ENCODE measurements at places on chromosomes 7 and 10.

- DNase-seq: no peak
Measured at GRCh38 chr7:158094046-158094445, 493.6 kb downstream of the PTPRN2 start.

DNA sequence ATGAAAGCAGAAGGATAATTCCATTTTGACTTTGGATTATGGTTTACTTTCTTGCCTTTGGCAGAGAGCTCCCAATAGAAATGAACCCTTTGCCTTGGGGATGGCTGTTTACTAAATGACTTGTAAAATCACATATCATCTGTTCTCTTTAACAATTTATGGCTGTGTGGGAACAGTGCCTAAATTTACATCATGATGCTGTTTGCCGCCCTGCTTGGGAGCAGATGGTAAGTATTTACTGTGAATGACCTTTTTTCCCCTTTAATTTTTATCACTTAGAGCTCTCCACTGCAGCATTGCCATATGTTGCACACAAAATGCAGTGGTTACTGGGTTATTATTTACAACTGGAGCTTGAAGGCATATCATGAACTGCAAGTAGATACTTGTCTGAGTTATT is 13.4 kb downstream of the HEPACAM2 start:
- DNase-seq: no peak

DNA sequence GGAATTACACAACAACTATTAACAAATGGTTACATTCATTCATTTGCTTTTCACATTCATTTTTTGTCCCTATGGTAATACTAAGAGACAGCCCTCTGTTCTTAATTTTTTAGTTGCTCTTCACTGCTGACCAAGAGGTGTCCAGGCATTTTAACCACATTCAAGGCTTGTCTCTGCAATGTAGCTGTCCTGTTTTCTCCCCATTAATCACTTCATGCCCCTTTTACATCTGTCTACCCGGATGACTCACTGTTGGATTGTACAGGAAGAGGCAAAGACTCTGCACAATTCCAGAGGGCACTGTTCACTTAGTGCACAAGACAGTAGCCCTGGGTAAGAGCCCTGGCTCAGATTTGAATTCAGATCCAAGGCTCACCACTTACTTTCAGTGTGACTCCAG is 168.5 kb downstream of the NOC3L start:
- DNase-seq: no peak

DNA sequence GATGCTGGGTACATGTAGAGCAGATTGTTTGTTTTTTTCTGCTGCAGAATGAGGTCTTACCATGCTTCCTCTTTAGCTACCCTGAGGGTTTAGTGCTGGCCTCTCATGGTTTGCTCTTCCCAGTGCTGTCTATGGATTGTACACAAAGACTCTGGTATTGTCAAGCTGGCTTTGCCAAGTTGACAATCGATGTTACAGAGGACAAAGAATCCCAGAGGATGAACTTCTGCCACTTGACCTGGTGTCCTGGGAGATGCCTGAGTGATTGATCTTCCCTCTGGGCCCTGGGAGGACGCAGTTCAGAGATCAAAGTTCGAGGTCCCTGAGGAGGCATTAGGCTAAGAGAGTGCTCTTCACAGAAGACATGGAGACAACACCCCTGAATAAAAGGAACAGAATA is 865.4 kb downstream of the CCSER2 start:
- DNase-seq: no peak

DNA sequence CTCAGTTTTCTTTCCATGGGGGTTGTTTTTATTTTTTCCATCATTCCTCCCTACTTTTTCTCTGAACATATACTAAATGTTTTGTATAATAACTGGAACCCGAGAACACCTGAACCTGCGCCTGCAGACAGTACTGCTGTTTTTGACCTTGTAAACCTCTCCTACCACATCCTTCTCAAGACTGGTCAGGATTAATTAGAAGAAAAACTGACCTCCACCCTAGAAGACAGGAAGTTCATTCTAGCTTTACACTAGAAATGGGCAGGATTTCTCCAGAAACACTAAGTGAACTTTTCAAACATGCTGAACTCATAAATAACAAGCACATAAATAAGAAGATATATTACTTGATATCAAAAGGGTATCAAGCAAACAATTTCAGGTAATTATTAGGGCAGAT is 751 bp upstream of the HYCC1 start:
- DNase-seq: no peak

GRCh38 chr7:94115316-94115715 is 111.2 kb upstream of the BET1 start:
- no peak for DNase-seq

DNA sequence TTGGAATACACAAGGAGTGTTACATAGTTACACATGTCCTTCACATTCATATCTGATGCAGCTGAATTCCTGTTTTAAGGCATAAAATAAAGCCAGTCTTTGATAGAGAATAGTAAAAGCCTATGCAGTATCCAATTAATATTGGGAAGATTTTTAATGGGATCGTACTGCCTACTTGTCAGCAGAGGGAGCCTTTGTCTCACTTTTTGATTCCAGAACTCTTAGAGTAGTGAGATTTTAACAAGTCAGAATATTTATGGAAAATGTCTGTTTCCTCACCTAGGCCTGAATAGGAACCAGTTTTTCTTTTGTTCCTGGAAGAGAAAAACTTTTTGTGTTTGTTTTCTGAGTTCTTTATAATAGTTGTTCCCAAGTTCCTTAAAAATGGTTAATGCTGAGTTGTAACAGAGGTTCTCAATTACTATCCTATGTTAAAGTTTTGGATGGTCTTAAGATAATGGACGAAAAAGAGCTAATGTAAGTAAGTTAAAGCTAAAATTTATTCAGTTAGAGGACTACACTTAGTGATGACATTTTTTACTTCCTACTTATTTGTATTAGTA is 114.0 kb downstream of the BBS9 start:
- DNase-seq: no peak

GRCh38 chr7:54877683-54878082 is 118.7 kb upstream of the SEC61G start:
- no peak for DNase-seq

- DNase-seq: no peak
Measured at GRCh38 chr7:70183278-70183677, 585.0 kb downstream of the AUTS2 start.

- no peak for DNase-seq
Measured at GRCh38 chr7:140640060-140640637, 464 bp downstream of the DENND2A start.

DNA sequence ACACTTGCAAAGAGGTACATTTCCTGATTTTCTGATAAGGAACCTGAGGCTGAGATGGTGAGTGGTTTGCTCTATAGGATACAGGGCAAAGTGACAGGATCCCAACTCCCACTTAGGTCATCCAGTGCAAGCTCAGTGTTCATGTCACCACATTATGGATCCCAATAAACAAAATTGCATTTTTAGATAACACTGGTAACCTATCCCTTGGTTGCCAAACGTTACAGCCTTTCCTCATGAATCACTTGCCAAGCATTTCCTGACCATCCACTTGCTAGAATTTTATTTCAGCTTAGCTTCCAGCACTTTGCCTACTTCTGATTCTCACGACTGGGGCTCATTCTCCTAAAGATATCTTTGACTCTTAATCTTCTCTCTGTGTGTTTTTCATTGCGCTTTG is 131.4 kb upstream of the ODAD2 start:
- no peak for DNase-seq

DNA sequence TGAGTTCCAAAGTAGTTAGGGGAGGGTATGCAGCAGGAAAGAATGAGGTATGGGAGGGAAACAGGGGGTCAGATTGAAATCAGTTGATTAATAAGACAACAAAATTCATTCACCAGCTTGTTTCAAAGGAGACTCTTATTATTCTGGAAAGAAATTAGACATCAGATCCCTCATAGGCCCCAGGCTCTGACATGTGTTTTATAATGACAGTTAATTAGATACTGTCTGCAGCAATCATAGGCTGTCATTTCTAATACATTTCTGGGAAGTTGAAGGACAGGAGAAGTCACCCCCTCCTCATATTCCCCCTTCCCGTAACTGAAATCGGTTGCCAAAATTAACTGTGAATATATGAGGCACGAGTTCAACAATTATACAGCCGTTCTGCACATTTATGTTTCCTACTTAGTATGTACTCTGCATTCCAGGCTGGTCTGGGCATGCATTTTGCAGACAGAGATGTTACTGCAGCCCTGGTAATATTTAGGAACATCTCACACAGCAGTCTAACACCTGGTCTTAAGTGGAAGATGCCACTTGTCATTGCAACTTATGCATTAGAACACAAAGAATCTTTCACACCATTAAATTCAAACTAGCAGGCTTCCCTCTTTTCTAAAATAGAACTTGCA is 355.2 kb upstream of the LRGUK start:
- DNase-seq: no peak

GRCh38 chr10:133332936-133333699 is 3.6 kb downstream of the CALY start:
- no peak for DNase-seq

- no peak for DNase-seq
Measured at GRCh38 chr7:140526787-140527664, 47.7 kb upstream of the MKRN1 start.

- DNase-seq: no peak
Measured at GRCh38 chr10:49500412-49500811, 38.5 kb downstream of the ERCC6 start.

GRCh38 chr7:139650429-139651100 is 127.1 kb downstream of the CLEC2L start:
- DNase-seq: no peak

DNA sequence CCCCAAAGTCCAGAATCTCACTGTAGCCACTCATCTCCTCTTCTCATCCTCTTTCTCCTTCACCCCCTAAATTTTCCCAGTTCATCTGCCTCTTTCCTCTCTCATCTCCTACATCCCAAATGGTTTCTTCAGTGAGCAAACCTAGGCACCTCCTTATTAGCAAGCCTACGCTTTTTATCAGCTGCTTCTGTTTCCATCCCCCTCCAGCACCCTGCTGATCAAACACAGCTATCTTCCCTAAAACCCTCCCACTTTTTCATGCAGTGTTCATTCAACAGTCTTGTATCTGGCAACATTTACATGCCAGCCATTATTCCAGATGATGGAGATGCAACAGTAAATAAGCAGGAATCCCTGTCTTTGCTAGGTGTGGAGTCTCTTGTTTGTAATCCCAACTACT is 3.3 kb upstream of the ABRAXAS2 start:
- DNase-seq: no peak
